ENCODE measurements at places on chromosomes 4 and X. TPM values are rescaled to one million over a fixed set of nuclear protein-coding genes. Genes with fewer than 3 reads are reported as not detected.

The CSAG1 gene
- total RNA-seq, result not detected

DNA sequence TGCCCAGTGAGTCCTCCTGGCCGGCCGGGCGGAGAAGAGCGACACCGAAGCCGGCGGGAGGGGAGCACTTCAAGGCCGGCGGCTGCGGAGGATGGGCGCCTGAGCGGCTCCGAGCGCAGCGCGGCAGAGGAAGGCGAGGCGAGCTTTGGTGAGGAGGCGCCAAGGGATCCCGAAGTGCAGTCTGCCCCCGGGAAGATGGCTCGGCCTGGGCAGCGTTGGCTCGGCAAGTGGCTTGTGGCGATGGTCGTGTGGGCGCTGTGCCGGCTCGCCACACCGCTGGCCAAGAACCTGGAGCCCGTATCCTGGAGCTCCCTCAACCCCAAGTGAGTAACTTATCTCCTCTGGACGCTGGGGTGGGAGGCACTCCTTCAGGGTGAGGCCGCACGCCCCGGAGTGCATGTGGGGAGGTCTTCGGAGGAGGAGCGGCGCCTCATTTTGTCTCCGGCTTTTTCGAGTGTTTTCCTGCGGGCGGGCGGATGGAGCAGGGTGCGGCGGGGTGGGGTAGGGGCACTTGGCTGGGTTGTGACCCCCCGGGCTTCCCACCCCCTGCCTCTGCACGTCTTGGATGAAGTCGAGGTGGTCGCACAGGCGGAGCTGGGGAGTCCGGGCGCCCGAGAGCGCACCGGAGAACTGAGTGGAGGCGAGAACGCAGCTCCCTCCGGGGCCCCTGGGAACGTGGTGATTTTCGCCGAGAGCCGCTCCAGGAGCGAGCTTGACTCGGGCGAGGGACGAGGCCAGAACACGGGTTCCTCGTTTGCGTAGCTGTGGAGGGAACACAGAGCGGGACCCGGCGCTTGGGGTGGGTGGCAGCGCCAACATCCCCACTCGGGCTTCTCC, 979 bp downstream of the EFNB1 start:
- peak; percentile 41 for DNase-seq

- no peak for DNase-seq
Observed at GRCh38 chr4:183887351-183887750, 17.8 kb upstream of the STOX2 start.

The CENPVL3 gene
- not detected for total RNA-seq

The ERAS gene
- total RNA-seq, result not detected

GRCh38 chr4:134695433-134695832, 493.8 kb upstream of the PABPC4L start:
- no peak for DNase-seq

The MID2 gene
- 5.8 TPM for total RNA-seq

DNA sequence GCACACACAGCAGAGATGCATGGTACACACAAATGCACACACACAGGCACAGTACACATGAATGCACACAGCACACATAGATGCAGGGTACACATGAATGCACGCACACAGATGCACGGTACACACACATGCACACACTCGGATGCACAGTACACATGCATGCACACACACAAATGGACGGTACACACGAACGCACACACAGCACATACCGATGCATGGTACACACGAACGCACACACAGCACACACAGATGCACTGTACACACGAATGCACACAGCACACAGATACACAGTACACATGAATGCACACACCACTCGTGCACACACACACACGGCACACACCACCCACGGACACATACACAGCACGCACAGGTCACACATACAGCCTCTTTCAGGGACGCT, 43.8 kb upstream of the CPLX1 start:
- no peak for DNase-seq

GRCh38 chrX:11663875-11664210, 1.9 kb downstream of the ARHGAP6 start:
- DNase-seq, result no peak

DNA sequence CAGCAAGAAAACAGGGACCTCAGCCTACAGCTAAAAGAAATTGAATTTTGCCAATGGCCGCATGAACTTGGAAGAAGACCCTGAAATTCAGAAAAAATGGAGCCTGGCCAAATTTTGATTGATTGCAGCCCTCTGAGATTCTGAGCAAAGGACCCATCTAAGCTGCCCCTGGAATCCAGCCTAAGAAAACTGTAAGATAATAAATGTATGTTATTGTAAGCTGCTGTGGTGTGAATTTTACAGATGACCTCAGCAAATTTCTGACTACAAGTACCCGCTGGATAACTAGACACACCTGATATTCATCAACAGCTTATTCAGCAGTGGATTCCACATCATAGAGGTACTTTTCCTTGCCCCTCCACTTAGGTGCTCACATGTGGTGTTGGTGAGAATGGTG, 119.5 kb upstream of the EPHA5 start:
- no peak for DNase-seq

The VEGFD gene
- total RNA-seq, result not detected

GRCh38 chr4:140100771-140101170, 53.2 kb downstream of the MAML3 start:
- no peak for DNase-seq

DNA sequence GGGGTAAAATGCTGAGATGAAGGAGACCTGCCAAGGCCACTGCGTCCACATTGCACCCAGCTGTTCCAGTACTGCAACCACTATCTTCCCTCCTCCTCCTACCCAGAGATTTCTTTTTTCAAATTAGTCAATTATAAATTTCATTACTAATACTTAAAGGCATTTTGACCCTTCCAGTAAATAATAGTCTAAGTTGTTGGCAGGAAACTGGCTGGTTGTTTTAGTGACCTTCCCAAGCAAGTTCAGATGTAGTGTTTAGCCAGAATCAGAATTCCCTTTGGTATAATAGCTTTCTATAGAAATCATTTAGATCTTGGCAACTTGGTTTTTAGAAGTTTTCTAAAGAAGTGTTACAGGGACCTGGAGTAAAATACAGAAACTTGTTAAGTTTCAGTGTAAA, 66.0 kb downstream of the AASDH start:
- DNase-seq, result no peak

The MAGEA8 gene
- total RNA-seq, result not detected

DNA sequence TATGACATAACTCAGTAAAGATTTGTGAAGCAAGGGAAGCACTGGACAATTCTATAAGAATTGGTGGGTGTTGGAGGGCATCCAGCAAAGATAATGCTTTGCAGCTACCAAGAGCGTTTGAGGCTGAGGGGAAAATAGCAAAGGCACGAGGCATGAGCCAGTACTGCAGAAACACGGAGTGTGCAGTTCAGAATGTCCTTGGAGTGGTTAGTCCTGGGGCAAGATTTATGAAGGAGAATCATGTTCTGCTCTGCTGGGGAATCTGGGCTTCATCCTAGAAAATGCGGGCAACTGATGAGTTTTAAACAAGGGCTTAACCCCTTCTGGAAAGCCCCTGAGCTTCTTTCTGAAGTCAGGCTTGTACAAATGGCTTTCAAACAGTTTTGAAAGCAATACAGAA, 452.5 kb downstream of the IL15 start:
- DNase-seq, result no peak

The SPANXA1 gene
- not detected for total RNA-seq

GRCh38 chr4:25865586-25865985, 2.8 kb upstream of the SEL1L3 start:
- DNase-seq, result no peak

DNA sequence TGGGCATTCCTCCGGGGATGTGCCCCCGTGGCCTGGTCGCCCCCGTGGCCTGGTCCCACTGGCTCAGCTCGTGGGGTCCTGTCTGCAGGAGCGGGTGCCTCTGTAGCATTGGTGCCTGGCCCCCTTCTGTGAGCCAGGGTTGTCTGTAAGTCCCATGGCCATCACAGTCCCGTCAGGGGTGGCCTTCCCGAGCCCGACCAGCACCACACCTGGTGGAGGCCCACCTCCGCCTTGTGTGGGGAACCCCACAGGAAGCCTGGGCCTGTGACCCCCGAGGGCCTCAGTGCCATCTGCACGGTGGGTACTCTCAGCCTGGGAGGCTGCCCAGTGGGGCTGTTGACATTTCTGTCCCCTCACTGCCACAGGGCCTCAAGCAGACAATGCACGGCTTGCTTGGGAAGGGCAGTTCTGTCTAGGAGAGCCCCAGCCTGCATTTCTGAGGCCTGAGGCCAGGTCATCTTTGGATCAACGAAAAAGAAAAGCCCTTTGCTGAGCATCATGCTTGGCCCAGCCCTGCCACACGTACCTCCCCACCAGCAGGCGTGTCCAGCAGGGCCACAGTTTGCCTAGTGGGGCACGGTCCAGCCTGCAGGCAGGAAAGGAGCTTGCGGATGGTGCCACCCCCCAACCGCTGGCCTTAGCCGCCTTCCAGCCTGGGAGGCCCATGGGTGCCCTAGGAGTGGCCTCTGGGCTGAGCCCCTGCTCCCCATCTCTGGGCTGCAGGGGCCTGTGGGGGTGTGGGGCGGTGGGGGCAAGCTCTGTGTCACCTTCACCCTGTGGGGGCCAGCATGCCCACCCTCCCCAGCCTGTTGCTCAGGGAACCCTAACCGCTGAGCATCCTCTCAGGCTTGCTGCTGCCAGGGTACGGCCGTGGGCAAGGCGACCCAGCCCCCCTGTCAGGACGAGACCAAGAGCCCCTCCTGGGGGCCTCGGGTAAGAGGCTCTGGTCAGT, 23.2 kb downstream of the NKX1-1 start:
- no peak for DNase-seq

GRCh38 chr4:1631136-1631535, 53.0 kb downstream of the FAM53A start:
- no peak for DNase-seq

- DNase-seq, result no peak
Observed at GRCh38 chrX:119734897-119735339, 23.5 kb upstream of the SOWAHD start.
